Neuronal stem cell (in vitro differentiated cells): ENCODE measurements at places on chromosomes 3 and 15.

GRCh38 chr3:155242342-155242741 lies 51.1 kb downstream of the STRIT1 start:
- no peak for DNase-seq

- no peak for DNase-seq
These were observed 22.5 kb upstream of the CNTN3 start for GRCh38 chr3:74636981-74637380.

DNA sequence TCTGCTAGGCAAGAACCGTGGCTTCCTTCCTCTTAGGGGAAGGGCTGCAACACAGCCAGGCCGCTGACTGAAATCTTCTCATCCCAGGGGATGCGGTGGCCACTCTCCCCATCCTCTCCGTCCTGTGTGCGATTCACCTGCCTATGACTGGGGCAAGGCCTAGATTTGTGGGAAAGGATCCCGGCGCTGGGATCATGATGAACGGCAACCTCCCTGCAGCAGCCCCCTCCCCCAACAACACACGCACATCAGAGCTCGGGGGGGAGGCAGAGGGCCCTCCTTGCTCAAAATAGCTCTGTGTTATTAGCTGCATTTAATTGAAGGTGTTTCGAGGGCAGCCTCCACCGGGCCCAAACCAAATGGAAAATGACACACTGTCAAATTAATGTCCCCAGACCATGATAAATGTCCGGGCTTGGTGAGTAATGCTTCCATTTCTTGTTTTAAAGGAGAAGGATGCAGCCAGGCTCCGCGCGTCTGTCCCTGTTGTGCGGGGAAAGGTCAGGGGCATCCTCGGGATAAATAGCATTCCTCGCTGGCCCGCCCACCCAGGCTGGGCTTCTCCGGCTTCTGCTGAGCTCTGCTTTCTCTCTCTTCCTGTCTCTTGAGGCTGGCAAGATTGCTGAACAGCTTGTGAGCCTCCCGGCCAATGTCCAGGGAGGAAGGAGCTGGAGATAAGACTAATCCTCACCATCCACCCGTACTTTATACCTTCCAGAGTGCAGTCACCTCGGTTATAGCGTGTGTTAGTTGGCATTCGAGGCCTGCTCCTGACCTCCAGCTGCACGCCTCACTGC lies 56.4 kb upstream of the TLE3 start:
- DNase-seq: no peak

GRCh38 chr3:161851941-161852566 lies 355.4 kb downstream of the OTOL1 start:
- peak; percentile 37 for DNase-seq

DNA sequence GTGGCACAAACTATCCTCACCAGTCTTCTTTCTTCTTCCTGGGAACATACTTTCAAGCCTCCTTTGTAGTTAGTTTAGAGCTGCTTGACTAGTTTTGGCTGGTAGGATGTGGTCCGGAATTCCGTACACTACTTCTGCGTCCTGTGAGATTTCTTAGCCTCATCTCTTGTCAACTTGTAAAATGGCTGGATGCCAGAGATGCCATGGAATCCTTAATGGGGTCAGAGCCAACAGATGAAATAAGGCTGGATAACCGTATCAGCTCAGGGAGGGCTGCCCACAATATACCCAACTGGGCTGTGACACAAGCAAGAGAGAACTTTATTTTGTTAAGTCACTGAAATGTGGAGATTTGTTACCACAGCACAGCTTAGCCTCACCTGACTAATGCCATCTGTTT lies 466.9 kb upstream of the MDFIC2 start:
- DNase-seq: no peak

- DNase-seq: peak; percentile 78
These were observed 173.9 kb downstream of the SLC9A9 start for GRCh38 chr3:143674100-143674968.

DNA sequence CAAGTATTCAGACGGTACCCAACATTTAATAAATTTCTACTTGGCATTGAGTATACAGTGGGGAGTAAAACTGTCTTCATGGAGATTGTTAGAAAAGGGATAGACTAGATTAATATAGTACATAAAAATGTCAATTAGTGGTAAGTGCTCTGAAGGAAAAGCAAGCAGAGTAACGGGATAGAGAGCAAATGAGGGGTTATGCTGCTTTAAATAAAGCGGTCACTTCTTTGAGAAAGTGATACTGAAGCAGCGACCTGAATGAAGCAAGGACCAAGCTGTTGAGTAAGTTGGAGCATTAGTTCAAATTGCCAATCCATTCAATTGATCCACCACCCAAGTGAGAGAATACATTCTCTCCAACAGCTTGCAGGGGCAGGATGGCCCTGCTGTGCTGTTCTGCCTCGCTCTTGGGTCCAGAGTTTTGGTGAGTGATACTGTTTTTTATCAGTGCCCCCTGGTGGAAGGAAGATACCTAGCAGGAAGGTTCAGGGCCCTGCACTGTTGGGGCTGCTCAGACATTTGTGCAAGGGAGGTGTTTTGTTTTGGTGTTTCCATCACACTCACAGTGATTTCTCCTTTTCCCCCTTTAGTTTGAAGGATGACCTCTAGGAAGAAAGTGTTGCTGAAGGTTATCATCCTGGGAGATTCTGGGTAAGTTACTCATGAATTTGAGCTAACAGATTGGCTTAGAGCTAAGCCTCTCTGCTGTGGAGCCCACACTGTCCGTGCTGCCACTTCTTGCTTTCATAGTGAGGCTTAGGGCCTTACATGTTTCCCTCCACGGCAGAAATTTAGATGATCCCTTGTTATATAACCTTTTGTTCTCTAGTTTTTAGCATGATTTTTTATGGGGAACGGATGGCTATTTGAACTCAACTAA lies 69.0 kb downstream of the RAB7A start:
- peak; percentile 60 for DNase-seq

GRCh38 chr3:194518652-194519051 lies 31.9 kb upstream of the ATP13A3 start:
- DNase-seq: no peak

GRCh38 chr15:77537006-77537405 lies 95.7 kb downstream of the LINGO1 start:
- no peak for DNase-seq

- no peak for DNase-seq
These were observed 15.0 kb downstream of the DCBLD2 start for GRCh38 chr3:98886525-98886924.

DNA sequence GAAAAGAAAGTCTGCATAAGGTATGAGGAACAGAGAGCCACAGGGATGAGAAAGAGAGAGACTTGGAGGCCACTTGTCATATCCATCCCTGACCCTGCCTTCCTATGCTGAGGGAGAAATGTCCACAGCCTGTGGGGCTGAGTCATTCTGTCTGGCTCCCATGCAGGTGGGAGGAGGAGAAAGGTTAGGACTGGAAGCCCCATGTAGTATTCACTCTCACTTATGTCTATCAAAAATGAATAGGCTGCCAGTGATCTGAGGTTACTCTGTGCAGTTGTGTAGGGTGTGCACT lies 71.3 kb downstream of the RAB11A start:
- DNase-seq: no peak

DNA sequence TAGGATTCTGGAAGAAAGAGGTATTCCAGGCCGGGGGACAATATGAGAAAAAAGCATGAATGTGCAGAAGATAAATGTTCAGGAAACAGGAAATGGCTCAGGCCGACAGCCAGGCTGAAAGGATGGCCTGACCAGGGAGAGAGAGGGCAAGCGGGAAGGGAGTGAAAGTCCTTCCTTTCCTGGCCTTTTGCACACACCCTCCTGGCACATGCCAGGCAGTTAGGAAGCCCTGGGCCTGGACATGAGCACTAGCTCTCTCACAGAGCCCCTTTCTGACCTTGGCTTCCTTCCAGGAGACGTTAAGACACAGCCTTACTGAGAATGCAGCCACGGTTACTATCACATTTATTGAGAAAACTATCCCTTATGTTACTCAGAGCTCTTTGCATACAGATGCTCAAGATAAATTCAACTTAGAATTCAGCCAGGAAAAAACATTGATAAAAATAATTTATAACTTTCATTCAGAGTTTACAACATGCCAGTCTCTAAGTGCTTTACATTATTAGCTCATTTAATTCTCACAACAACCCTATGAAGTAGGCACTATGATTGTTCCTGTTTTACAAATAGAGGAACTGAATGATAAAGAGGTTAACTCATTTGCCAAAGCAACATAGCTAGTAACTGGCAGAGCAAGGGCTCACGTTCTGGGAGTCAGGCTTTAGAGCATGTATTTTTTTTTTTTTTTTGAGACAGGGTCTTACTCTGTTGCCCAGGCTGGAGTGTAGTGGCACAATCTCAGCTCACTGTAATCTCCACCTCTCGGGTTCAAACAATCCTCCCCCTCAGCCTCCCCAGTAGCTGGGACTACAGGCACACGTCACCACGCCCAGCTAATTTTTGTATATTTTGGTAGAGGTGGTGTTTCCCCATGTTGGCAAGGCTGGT lies 39.4 kb upstream of the SMAD3 start:
- DNase-seq: no peak

GRCh38 chr3:119809249-119810017 lies 27.5 kb downstream of the NR1I2 start:
- DNase-seq: no peak

GRCh38 chr3:106813742-106814141 lies 563.5 kb upstream of the CCDC54 start:
- no peak for DNase-seq

DNA sequence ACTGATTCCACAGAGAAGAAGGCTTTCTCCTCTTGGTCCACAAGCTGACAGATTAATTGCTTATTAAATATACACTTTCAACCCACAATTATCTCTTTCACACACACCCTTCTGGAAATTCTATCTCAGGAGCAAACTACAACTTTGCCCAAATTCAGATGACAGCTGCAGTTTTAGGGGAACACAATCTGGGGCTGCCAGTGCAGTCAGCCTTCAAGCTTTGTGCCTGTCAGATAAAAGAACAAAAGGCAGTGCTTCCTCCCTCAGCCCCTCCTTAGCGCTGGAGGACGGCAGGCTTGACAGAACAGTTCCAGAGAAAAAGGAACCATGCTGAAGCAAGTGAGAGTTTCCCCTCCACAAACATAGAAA lies 99.6 kb downstream of the TMCC1 start:
- peak; percentile 51 for DNase-seq

DNA sequence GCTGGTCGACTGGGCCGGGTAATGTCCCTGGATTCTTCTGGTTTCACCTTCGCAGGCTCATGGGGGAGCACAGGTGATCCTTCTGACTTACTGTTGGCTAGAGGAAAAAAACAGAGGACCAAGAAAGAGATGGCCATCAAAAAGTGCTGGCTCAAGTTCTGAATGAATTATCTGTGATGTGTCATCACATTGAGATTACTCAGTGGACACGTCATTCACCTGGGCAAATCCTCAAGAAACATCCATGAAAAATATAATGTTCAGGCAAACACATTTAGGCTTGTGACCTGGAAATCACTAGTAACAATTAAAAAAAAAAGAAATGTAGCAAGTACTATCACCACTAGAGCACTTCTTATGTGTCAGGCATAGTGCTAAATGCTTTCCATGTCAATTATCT lies 81.5 kb upstream of the SLC2A2 start:
- no peak for DNase-seq

DNA sequence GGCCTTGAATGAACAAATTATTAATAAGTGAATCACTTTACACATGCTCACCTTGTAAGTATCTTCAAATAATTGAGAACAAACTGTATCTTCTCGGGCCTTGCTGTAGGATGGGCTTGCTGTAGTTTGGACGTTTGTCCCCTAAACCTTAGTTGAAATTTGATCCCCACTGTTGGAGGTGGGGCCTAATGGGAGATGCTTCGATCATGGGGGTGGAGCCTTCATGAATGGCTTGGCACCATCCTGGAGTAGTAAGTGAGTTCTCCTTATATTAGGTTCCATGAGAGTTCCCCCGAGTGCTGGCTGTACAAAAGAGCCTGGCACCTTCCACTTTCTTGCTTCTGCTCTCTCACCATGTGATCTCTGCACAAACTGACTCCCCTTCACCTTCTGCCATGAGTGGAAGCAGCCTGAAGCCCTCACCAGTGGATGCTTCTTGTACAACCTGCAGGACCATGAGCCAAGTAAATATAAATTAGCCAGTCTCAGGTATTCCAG lies 29.3 kb downstream of the PIGB start:
- no peak for DNase-seq

DNA sequence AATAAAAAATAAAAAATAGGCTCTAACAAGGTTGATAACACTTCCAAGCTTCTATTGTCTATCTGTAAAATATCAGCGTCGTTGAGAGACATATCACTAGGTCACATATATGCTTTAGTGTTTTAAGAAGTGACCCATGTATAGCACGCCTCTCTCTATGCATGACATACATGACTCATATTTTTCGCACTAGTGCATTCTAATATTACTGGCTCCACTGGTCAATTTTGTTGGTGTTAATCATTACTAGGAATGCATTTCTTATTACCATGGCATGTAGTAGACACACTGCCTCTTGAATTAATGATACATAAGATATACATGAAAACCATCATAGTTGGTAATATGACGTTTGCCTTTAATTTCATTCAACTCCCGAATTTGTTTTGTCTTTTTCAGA lies 203.1 kb downstream of the CHL1 start:
- DNase-seq: no peak

- DNase-seq: no peak
These were observed 305.4 kb upstream of the ROPN1 start for GRCh38 chr3:124297062-124297980.

DNA sequence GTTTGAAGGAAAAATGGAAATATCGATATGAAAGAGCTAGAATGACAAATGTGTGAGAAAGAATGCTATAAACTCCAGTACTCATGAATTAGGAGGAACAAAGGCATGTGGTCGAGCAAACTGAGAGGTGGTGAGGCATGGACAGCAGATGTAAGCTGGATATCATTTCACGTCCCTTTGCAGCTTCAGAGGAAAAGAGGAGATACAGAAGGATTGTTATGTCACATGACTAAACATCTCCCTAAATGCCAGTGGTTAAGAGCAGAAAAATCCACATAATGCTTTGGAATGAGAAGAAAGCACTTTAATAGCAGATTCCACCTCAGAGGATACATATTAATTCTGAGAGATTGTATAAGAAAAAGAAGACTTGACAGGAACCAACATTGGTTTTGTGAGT lies 248.7 kb downstream of the ZIC4 start:
- no peak for DNase-seq

- no peak for DNase-seq
These were observed 60.1 kb upstream of the PCSK6 start for GRCh38 chr15:101549647-101550046.

DNA sequence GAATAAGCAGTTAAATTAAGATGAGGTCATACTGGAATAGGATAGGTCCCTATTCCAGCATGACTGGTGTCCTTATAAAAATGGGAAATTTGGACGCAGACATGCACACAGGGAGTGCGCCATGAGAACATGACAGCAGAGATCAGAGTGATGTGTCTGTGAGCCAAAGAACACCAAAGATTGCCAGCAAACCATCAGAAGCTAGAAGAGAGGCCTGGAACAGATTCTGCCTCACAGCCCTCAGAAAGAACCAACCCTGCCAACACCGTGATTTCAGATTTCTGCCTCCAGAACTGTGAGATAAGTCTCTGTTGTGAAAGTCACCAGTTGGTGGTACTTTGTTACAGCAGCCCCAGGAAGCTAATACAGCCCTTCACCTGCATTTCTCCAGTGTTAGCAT lies 34.7 kb downstream of the EPHB1 start:
- DNase-seq: no peak
